ENCODE measurements at places on chromosomes 4 and X.

GRCh38 chr4:66693694-66694093 is 851.6 kb downstream of the CENPC start:
- no peak for DNase-seq

DNA sequence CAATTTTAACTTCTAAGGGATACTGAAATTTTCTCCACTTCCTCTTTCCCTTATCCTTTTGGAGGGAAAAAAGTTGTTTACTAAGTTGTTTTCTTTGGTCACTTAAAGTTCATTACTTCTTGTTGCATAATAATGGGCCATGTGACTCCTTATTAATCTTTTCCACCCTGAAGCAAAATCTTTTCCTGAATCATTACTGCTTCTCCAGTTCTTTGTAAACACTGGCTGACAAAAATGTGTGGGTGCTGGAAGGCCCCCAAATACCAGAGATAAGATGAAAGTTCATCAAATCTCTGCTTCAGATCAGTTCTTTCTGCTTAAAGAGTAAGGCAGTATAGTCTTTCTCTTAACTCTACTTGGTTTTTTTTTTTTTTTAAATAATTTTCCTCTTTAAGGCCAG is 108.9 kb upstream of the NHS start:
- no peak for DNase-seq

GRCh38 chr4:188042191-188042590 is 46.6 kb downstream of the ZFP42 start:
- DNase-seq: no peak

DNA sequence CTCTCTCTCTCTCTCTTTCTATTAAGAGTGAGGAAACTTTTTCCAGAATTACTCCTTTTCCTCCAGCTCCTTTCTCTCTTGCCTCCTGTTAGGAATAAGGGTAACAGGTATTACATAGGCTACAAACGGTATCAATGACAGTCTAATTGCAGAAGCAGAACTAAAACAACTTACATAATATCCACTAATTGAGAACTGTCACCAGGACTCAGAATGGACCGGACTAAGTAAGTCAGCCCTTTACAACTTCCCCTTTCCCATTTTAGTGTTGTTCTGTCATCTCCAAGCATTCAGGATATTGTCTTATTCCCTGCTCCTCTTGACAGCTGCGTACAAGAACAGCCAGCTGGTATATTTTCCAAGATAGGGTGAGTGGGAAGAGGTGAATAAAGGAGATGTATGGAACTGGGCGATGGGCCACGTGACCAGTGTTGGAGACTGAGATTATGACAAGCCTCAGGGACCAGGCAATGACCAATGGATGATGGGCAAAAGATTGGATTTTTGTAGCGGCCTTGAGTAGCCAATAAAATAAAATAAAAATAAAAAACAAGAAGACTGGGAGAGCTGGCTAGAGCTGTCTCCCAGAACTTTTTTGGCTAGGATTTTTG is 2.3 kb upstream of the FNIP2 start:
- no peak for DNase-seq

GRCh38 chr4:146333187-146333894 is 119.0 kb downstream of the REELD1 start:
- DNase-seq: no peak

DNA sequence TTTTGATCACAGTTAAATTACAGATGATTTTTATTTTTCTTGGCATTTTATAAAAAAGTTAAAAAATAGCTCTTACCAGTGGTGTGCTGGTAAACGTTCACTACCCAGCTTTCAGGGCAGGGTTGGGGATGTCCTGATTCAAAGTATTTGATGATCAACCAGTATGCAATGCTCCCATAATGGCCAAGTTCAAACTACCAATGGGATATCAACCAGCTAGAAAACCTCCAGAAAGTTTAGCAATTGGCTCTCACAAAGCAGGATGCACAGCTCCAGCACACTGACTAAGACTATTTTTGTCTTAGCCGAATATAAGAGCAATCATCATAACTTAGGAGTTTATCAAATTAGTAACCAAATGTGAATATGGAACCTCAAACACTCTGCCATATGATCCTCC is 108.0 kb upstream of the PDE5A start:
- no peak for DNase-seq

DNA sequence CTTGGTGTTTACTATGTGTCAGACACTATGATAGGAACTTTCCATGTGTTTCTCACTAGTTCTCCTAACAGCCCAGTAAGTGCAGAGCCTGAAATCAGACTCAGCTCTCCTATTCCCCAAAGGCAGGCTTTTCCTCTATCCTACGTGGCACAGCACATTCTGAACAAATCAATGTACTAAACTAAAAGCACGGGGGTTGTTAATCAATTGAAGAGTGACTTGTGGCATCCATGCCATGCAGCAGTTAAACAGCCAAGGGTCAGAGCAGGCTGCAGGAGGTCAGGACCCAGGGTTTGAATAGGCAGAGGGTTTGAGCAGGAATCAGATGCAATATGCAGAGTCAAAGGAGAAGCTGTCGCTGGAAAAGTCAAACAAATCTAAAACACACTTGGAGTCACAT is 289.7 kb upstream of the LDB2 start:
- no peak for DNase-seq

DNA sequence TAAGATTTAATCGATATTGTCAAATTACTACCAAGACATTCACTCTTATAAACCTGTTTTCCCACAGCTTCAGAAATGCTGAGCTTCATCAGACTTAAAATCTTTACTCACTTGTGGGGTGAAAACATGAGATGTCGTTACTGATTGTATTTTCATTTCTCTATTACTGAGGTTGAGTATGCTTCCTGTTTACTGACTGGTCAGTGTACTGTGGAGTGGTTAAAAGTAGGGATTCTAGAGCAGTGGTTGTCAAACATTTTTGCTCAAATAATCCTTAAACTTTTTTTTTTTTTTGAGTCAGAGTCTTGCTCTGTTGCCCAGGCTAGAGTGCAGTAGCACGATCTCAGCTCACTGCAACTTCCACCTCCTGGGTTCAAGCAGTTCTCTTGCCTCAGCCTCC is 50.3 kb downstream of the NSUN7 start:
- no peak for DNase-seq

GRCh38 chr4:148116969-148117368 is 325.2 kb downstream of the NR3C2 start:
- DNase-seq: no peak

All from activated CD4-positive, alpha-beta T cell treated with anti-CD3 and anti-CD28 coated beads, Interleukin-2, amount 50 U/mL, for 1 hour (primary cell).